Spinal cord (tissue), 10 donors: ENCODE measurements at places on chromosomes 3 and 15. TPM values are rescaled to one million over a fixed set of nuclear protein-coding genes. Genes with fewer than 3 reads are reported as not detected.
A peak's percentile ranks its signal among the peaks of the same experiment; 100 is the strongest.

DNA sequence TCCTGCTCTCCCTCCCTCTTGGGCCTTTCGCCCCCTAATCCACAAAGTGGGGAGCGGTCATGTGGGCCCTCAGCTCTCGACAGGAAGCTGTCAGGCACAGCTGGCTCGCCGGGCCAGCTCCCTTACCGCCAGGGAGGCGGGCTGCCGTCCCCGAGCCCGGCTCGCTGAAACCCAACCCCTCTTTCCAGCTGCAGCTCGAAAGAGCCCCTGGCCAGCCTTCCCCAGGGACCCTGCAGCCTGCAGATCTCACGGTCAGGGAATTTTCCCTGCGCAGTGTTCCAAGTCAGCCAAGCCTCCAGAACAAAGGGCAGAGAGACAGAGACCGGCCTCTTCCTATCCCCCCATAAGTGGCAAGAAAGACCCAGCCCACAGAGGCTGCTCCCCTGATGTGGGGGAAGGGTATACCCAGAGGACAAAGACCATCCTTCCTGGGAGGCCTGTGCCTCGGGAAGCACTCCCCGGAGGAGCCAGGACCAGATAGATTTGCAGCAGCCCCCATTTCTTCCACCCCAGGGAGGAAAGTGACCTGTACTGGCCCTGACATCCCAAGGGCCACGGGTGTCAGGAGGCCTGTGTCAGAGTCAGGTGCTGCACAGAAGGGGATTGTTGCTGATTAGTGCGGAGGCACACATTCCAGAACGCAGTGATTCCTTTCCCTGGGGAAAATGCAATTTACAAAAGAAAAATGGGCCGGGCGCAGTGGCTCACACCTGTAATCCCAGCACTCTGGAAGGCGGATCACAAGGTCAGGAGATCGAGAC lies 32.6 kb downstream of the MAGEF1 start:
- H3K4me1 ChIP-seq: peaks cover 28% of the 10 kb centered on the region
- H3K4me3 ChIP-seq: no peak overlapping the region
- peak overlapping the region; percentile 33 for H3K27ac ChIP-seq
- no peaks in the 10 kb centered on the region for H3K36me3 ChIP-seq
- DNase-seq: no peak

- DNase-seq: no peak
- H3K36me3 ChIP-seq: peaks cover 12% of the 10 kb centered on the region
- peaks cover 5% of the 10 kb centered on the region for H3K4me1 ChIP-seq
- H3K27ac ChIP-seq: no peak overlapping the region
- no peaks in the 10 kb centered on the region for H3K27me3 ChIP-seq
- no peak overlapping the region for H3K4me3 ChIP-seq
Observed at GRCh38 chr15:63292771-63293170, 15.4 kb downstream of the APH1B start.

- no peaks in the 10 kb centered on the region for H3K36me3 ChIP-seq
- no peak overlapping the region for H3K27ac ChIP-seq
- no peak overlapping the region for H3K4me3 ChIP-seq
- DNase-seq: no peak
Observed at GRCh38 chr3:174533286-174533685, 325.8 kb upstream of the NAALADL2 start.

DNA sequence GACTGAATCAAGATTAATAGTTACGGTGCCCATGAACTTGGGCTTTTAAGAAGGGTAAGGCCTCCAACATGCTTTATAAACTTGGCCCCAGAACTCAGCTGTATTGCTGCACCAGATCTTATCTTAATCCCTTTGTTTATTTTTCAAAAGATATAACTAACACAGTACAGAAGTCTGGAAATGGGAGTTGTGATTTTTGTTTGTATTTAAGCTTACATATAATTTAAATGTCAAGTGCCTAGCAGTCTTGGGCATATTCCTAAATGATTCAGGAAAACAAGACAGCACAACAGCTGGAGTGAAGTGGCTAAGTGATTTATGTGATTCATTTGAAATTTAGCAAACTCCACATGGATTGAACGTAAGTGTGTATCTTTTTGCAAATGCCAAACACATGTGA lies 56.2 kb downstream of the NBEAL2 start:
- H3K27ac ChIP-seq: no peak overlapping the region
- H3K4me1 ChIP-seq: peaks cover 3% of the 10 kb centered on the region
- H3K36me3 ChIP-seq: peaks cover 28% of the 10 kb centered on the region
- DNase-seq: no peak
- H3K27me3 ChIP-seq: no peaks in the 10 kb centered on the region

GRCh38 chr3:128498127-128498626 lies 5.2 kb upstream of the GATA2 start:
- H3K27ac ChIP-seq: no peak overlapping the region
- no peaks in the 10 kb centered on the region for H3K36me3 ChIP-seq
- H3K4me3 ChIP-seq: no peak overlapping the region

DNA sequence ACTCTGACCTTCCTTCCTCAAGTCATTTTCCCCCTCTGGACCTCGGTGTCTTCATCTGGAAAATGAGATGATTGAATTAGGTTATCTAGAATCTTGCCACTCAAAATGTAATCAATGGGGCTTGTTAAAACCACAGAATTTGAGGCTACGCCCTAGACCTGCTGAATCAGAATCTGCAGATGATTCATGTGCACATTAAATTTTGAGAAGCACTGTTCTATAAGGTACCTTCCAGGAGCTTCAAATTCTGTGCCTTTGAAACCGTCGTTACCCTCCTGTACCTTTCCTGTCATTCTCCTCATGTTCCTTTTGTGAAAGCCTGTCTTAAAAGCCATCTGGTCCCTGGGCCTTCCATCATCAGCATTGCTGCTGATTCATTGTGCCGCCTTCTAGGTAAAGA lies 172.4 kb upstream of the TOPAZ1 start:
- H3K36me3 ChIP-seq: peaks cover 3% of the 10 kb centered on the region
- H3K4me1 ChIP-seq: peaks cover 31% of the 10 kb centered on the region
- no peaks in the 10 kb centered on the region for H3K27me3 ChIP-seq
- no peak overlapping the region for H3K27ac ChIP-seq
- no peak overlapping the region for H3K4me3 ChIP-seq

- H3K27ac ChIP-seq: no peak overlapping the region
- no peak overlapping the region for H3K4me3 ChIP-seq
- no peaks in the 10 kb centered on the region for H3K36me3 ChIP-seq
- no peak for DNase-seq
- peaks cover 17% of the 10 kb centered on the region for H3K4me1 ChIP-seq
Observed at GRCh38 chr3:135383301-135383700, 582.2 kb upstream of the PPP2R3A start.

DNA sequence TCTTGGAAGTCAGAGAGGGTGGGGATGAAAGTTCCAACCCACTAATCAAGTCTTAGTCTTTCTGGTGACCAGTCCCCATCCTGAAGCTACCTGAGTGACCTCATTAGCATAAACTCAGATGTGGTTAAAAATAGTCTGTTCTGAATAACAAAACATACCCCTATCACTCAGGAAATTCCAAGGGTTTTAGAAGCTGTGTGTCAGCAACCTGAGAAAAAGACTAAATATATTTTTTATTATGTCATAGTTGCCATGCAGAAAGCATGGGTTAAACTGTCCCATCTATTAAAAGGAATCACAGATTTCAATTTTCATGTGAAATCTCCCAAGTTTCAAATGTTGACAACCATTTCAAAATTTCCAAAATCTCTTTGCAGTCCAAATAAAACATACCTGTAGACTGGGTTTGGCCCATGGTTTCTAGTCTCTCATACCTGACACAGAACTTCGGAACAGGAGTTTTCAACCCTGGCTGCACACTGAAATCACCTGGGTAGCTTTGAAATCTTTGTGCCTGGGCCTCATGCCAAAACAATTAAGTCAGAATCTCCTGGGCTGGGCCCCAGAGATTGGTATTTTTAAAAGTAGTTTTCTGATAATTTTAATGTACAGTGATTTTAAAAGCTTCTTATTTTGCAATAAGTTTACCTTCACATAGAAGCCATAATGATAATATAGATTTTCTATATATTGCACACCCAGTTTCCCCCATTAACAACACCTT lies 476.3 kb downstream of the RBMS3 start:
- H3K27me3 ChIP-seq: no peaks in the 10 kb centered on the region
- no peaks in the 10 kb centered on the region for H3K4me1 ChIP-seq
- H3K36me3 ChIP-seq: no peaks in the 10 kb centered on the region
- H3K27ac ChIP-seq: no peak overlapping the region
- H3K4me3 ChIP-seq: no peak overlapping the region

- H3K4me1 ChIP-seq: no peaks in the 10 kb centered on the region
- no peak overlapping the region for H3K4me3 ChIP-seq
- H3K27ac ChIP-seq: no peak overlapping the region
- no peaks in the 10 kb centered on the region for H3K27me3 ChIP-seq
- H3K36me3 ChIP-seq: no peaks in the 10 kb centered on the region
Observed at GRCh38 chr3:26614006-26614685, 8.4 kb upstream of the LRRC3B start.

DNA sequence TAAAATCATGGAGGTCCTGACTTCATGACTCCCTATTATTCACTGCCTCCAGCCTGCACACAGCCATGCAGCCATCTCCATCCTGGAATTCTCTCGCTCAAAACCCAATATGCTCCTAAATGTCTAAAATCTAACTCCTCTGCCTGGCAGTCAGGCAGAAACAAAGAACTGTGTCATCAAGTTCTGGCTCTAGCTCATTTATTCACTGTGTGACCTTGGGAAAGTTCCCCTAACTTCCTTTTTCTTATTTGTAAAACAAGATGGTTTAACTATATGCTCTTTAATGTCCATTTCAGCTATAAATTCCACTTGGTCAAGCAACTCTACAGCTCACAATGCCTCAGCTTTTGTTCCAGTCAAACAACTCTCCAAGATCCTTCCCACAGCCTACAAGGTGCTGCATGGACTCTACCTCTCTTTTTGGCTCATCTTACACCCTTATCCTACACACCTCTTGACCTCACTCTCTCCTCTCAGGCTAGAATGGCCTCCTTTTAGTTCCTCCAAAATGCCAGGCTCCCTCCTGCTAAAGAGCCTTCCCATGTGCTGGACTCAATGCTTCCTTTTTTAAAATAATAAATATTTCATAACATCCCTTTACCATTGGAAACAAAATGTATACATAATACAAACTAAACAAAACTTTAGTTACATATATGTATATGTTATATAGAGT lies 16.4 kb downstream of the PIK3CB start:
- H3K36me3 ChIP-seq: no peaks in the 10 kb centered on the region
- no peaks in the 10 kb centered on the region for H3K4me1 ChIP-seq
- no peaks in the 10 kb centered on the region for H3K27me3 ChIP-seq
- H3K4me3 ChIP-seq: no peak overlapping the region
- no peak overlapping the region for H3K27ac ChIP-seq

DNA sequence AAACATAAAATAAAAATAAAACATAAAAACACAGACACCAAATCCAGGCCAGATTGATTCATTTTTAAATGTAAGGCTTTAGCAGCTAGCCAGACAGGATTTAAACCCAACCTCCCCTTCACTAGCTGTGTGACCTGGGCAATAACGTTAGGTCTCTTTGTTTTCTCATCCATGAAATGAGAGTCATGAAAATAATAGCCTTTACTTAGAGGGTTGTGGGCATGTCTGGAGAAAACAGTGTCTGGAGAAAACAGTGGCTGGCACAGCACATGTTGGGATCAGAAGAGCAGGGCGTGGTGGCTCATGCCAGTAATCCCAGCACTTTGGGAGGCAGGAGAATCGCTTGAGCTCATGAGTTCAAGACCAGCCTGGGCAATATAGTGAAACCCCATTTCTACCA lies 1.9 kb upstream of the DPPA4 start:
- H3K4me1 ChIP-seq: peaks cover 14% of the 10 kb centered on the region
- H3K27ac ChIP-seq: no peak overlapping the region
- no peaks in the 10 kb centered on the region for H3K36me3 ChIP-seq
- H3K4me3 ChIP-seq: no peak overlapping the region

- H3K4me3 ChIP-seq: no peak overlapping the region
- no peaks in the 10 kb centered on the region for H3K36me3 ChIP-seq
- no peaks in the 10 kb centered on the region for H3K27me3 ChIP-seq
Observed at GRCh38 chr3:43766672-43767465, 76.1 kb downstream of the ABHD5 start.

DNA sequence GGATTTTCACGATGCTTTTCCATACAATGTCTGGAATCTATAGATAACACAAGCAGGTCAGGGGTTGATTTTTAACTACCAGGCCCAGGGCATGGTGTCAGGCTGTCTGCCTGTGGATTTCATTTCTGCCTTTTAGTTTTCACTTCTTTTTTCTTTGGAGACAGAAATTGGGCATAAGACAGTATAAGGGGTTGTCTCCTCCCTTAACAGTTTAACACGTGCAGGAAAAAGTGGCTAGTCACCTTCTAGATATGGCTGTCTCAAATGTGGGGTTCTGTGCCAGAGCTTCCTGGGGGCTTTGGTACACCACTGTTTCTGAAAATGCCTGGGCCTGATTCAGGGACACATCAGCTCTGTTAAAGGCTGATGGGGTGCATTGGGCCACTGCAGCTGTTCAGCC lies 7.4 kb upstream of the ZNF589 start:
- peaks cover 4% of the 10 kb centered on the region for H3K4me1 ChIP-seq
- no peaks in the 10 kb centered on the region for H3K27me3 ChIP-seq
- H3K27ac ChIP-seq: no peak overlapping the region

GRCh38 chr3:44125882-44126281 lies 115.8 kb upstream of the TOPAZ1 start:
- no peak for DNase-seq
- no peak overlapping the region for H3K4me3 ChIP-seq
- peaks cover 18% of the 10 kb centered on the region for H3K4me1 ChIP-seq
- H3K27me3 ChIP-seq: no peaks in the 10 kb centered on the region
- no peak overlapping the region for H3K27ac ChIP-seq

GRCh38 chr15:54779271-54779670 lies 417.5 kb downstream of the RSL24D1 start:
- H3K27me3 ChIP-seq: no peaks in the 10 kb centered on the region
- no peak overlapping the region for H3K27ac ChIP-seq
- H3K36me3 ChIP-seq: no peaks in the 10 kb centered on the region
- DNase-seq: no peak

- no peak overlapping the region for H3K27ac ChIP-seq
- no peak for DNase-seq
- H3K4me1 ChIP-seq: no peaks in the 10 kb centered on the region
- H3K36me3 ChIP-seq: no peaks in the 10 kb centered on the region
Observed at GRCh38 chr15:51121118-51121517, 26.4 kb upstream of the TNFAIP8L3 start.

DNA sequence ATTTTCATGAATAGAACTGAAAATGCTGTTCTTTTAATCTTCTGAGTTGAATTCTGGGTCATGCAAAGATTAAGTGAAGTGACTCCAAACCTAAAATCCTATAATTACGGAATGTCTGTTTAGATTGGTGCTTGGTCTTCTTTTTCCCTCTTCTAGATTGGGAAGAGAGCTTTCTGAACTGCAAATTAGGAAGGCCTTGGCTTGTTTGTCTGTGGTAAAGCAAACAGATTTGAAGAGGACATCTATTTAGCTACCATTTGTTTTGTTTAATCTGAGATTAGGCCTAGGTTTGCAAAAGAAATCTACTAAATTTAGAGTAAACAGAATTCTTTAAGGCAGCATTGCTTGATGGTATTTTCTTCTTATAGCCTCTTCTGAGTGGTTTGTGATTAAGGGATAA lies 23.5 kb downstream of the PAQR9 start:
- H3K27ac ChIP-seq: no peak overlapping the region
- DNase-seq: no peak
- no peak overlapping the region for H3K4me3 ChIP-seq
- H3K36me3 ChIP-seq: no peaks in the 10 kb centered on the region
- no peaks in the 10 kb centered on the region for H3K4me1 ChIP-seq

GRCh38 chr15:39591141-39591895 lies 10.4 kb downstream of the THBS1 start:
- H3K36me3 ChIP-seq: peaks cover 16% of the 10 kb centered on the region
- H3K27me3 ChIP-seq: no peaks in the 10 kb centered on the region
- no peak overlapping the region for H3K27ac ChIP-seq
- H3K4me3 ChIP-seq: no peak overlapping the region
- no peak for DNase-seq

The IL17RB gene
- total RNA-seq: 8.4 TPM

The TRMT10C gene
- total RNA-seq: 23.9 TPM

The SYNPR gene
- 83.5 TPM for total RNA-seq

The TCTA gene
- 22.5 TPM for total RNA-seq

The CYP8B1 gene
- not detected for total RNA-seq

The CDHR4 gene
- 0.10 TPM for total RNA-seq

The CASR gene
- total RNA-seq: 0.11 TPM

The DUOXA1 gene
- total RNA-seq: 0.11 TPM

The HESX1 gene
- total RNA-seq: 0.50 TPM
